D341Med (cell line): ENCODE measurements at places on chromosomes 1 and 21.

DNA sequence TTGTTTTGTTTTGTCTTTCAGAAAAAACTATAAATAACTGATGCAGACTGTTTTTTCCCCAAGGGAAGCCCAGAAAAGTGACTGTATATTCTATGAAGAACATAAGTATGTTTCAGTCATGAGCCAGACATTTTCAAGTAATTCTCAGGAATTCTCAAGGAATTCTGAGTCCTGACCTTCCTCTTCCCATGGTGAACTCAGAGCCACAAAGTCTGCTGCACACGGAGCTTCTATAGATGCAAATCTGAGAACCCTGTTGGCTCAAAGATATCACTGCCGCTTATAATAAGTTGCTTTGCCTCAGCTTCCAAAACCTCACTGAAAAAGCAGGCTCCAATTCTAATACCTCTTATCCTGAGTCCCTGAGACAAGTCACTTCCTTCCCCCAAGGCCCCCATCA, 418.5 kb upstream of the RUNX1 start:
- no peak for DNase-seq

- no peak for DNase-seq
These were observed 66.8 kb downstream of the LUZP1 start for GRCh38 chr1:23101887-23102286.

GRCh38 chr1:37724575-37724974, 32.3 kb downstream of the CDCA8 start:
- DNase-seq: peak; percentile 14

GRCh38 chr1:175612286-175612685, 131.1 kb downstream of the TNR start:
- no peak for DNase-seq

GRCh38 chr1:153959454-153959853, 1.0 kb upstream of the CRTC2 start:
- no peak for DNase-seq

DNA sequence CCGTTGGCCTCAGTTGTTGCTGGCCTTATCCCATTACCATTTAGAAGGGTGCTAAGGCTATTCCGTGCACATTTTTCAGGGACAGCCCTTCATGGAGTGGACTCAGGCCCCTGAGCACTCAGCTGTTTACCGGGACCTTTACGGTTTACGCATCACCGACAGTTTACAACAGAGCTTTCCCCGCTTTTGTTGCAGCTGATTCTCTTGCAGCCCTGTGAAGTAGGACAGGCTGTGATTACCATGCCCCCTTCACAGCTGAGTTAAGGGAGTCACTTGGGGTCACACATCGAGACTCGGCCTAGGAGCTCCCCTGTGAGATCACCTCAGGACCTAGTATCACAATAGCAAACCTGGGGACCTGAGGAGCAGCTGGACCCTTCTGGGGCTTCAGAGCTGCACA, 41.9 kb downstream of the PTPRF start:
- no peak for DNase-seq
